Neural crest cell (in vitro differentiated cells): ENCODE measurements at places on chromosomes 12 and 14. TPM values are rescaled to one million over a fixed set of nuclear protein-coding genes. Genes with fewer than 3 reads are reported as not detected.

GRCh38 chr12:12452326-12452902 lies 95.5 kb downstream of the BORCS5 start:
- DNase-seq, result no peak

- DNase-seq, result no peak
These were observed 50.7 kb upstream of the TMEM260 start for GRCh38 chr14:56528927-56529326.

GRCh38 chr12:40222247-40222646 lies 2.5 kb upstream of the LRRK2 start:
- DNase-seq, result no peak

GRCh38 chr14:90692826-90693225 lies 123.4 kb downstream of the TTC7B start:
- DNase-seq, result no peak

DNA sequence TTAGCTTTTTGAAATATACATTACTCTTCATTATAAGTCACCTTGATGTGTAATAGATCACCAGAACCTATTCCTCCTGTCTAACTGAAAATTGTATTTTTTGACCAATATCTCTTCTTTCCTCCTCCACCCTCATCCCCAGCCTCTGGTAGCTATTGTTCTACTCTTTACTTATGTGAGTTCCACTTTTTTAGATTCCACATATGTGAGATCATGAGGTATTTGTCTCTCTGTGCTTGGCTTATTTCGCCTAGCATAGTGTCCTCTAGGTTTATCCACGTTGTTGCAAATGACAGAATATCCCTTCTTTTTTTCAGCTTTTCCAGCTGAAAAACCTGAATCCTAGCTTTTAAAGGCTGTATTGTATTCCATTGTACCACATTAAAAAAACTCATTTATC lies 82.1 kb downstream of the MIPOL1 start:
- DNase-seq, result no peak

DNA sequence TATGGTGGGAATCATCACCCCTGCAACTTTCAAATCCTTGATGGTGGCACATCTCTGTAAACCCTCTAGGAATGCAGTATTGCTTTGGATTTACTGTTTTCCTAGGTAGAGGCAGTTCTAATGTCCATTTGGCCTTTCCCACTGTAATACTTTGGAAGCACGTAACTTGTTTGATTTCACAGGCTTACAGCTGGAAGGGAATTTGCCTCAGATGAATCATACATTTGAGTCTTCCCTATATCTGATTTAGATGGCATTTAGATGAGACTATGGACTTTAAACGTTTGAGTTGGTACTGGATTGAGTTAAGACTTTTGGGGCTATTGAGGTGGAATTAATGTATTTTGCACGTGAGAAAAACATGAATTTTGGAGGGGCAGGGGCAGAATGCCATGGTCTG lies 35.9 kb downstream of the DAAM1 start:
- no peak for DNase-seq

MYL2 gene
- not detected in 2 replicates for total RNA-seq

HNRNPC gene
- total RNA-seq, result 993 and 1,012 TPM in 2 replicates
